ENCODE measurements at places on chromosomes 16 and 17.

DNA sequence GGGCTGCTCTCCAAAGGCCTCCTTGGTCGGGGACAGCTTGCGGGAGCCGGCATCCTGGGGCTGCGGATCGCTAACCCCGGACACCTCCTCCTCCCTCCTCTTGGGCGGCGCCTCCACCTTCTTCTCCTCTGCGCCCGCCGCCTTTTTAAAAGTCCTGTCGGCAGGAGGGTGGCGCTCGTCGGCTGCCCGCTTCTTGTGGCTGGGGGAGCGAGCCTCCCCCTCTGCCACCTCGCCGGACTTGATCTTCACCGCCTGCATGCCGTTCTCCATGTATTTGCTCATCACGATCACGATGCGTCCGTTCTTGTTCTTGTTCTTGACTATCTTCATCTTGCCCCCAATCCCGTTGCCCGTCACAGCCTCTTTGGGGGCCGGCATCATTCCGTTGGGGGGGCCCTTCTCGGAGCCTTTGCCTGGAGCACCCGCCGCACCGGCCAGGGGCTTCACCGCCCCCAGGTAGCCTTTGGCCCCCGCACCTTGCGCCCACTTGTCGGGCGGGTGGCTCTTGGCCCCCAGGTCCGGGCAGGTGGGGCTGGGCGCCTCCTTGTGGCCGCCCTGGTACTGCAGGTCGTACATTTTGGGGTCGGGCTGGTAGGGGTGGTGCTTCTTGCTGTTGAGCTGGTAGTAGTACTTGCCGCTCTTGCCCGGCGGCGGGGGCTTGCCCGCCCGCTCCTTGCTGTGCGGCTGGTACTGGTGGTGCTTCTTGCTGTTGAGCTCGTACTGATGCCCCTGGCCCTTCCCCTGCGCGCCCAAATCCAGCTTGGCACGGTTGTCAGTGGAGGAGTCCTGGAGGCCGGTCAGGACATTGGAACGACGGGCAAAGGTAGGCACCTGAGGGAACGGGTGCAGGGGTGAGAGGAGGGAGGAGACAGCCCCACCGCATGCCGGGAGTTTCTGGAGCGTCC lies 4.4 kb downstream of the CBX4 start:
- no peak for DNase-seq

DNA sequence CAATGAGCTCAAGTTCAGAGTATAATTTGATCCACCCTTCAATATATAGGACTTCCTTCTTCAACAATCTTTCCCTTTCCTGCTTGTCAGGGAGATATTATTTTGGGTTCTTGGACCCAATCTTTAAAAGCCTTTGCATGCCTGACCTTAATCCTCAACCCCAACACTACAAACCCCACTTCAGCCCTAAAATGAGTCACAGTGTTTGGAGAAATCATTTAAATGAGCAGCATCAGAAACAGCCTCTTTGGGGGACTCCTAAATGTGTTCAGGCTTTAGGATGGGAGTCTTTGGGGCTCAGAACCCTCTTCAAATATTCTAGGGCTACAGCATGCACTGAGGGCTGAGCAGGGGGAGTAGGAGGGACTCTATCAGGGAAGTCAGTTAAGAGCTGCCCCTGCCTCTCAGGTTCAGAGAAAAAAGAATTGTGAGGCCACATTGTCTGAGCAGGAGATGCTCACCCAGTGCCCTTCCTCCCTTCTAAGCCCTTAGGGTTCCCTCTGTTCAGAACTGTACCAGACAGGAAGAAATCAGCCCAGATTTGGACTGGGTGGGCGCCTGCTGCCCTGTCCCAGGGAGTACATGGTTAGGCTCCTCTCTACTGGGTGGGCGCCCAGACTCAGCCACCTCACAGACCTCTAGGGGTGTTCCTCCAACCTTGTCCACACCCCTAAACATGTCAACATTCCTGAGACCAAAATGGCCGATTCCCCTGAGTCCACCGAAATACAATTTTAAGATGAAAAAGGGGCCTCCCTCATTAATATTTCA lies 5.0 kb downstream of the NEUROD2 start:
- DNase-seq: no peak

DNA sequence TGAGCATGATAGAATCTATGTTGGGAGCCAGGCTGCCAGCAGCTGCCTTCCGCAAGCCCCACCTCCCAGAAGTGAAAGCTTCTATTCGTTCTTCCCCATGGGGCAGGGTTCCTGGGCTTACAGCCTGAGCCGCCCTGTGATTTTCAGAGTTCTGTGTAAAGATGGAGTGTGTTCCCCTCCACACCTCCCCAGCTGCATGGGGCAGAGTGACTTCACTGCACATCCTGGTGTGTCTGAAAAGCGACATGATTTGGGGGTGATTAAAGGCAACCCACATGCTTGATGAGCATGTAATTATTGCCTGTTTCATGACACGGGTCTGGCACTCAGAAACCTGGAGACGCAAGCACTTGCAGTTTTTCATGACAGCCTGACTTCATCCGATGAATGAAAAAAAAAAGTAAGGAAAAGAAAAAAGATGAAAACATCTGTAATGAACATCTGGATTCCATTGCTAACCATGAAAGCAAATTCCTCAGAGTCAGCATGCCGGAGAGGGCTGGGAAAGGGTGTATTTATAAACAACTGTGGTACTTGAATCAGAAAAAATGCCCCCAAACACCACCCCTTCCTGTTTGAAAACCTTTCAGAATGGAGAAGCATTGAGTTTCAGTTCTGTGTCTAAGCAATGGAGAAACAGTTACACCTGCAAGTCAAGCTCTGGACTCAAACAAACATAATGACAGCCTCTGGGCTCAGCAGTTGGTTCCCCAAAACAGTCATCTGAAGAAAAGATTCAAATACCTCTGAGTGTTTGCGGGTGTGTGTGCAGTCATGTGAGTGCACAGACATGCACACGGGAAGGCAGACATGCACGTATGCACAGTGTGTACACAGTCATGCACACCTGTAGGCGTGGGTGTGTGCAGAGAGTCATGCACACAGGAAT lies 266.0 kb downstream of the ENGASE start:
- DNase-seq: no peak

DNA sequence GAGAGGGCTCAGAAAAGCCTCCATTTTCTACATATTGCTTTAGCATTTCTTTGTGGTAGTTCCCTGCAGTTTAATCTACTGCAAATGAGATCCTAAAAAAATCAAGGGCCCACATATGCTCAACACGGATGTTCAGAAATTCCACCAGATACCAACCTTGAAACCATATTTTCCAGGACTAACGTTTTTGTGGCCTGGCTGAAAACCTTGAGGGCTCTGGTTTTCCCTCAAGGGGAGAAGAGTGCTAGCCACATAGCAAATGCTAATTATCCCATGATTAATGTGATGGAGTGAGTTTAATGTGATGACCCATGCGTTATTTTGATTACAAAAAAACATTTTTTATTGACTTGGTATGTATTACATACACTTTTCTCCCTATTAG lies 68.9 kb downstream of the SNX11 start:
- no peak for DNase-seq

DNA sequence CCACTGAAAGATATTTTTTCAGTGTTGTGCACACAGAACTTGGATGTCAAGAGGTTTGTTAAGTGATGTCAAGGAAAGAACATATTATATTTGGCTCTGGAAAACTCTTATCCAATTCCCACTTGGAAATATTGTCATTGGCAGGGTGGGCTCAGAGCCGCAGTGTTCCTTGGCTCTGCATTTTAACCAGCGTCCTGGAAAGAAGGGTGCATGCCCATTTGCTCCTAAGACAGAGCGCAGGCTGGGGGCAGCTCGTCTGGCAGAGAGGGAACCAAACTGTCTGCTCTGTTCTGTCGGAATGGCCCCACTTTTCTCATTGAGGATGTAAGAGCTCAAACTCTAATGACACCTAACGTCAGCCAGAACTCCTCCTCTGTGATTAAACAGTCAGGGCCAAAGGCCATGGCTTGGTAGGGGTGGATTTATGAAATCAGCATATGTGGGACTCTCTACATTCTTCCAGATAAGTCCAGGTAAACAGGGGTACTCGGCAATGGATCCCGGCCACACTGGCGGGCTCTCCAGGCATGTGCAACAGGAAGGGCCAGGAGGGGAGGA lies 18.0 kb downstream of the SLC47A1 start:
- DNase-seq: no peak

GRCh38 chr17:50397919-50398285 lies 579 bp upstream of the LRRC59 start:
- no peak for DNase-seq

DNA sequence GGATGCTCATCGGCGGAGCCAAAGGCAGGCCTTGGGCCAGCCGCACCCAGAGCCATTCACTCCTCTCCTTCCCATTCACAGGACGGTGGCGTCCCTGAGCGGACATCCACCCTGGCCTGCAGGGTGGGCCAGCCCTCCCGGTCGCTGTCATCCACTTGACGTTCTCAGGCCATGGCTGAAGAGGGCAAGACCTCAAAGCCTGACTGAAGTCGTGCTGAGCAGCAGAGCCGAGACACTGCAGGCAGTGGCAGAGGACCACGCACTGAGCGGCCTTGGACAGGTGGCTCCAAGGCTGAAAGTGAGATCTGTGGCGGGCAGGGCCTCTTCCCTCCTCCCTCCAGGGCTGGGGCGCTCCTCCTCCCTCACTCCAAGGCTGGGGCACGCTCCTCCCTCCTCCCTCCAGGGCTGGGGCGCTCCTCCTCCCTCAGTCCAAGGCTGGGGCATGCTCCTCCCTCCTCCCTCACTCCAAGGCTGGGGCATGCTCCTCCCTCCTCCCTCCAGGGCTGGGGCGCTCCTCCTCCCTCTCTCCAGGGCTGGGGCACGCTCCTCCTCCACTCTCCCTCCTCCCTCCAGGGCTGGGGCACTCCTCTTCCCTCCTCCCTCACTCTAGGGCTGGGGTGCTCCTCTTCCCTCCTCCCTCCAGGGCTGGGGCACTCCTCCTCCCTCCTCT lies 24.1 kb downstream of the GNPTG start:
- no peak for DNase-seq

GRCh38 chr16:84068041-84068440 lies 25.4 kb upstream of the SLC38A8 start:
- DNase-seq: no peak

GRCh38 chr17:73096866-73097265 lies 4.4 kb upstream of the SLC39A11 start:
- DNase-seq: no peak

- DNase-seq: no peak
These were observed 2.2 kb upstream of the PDPK1 start for GRCh38 chr16:2535625-2536013.

- peak; percentile 58 for DNase-seq
These were observed 1.5 kb upstream of the SLC38A8 start for GRCh38 chr16:84044118-84044488.

DNA sequence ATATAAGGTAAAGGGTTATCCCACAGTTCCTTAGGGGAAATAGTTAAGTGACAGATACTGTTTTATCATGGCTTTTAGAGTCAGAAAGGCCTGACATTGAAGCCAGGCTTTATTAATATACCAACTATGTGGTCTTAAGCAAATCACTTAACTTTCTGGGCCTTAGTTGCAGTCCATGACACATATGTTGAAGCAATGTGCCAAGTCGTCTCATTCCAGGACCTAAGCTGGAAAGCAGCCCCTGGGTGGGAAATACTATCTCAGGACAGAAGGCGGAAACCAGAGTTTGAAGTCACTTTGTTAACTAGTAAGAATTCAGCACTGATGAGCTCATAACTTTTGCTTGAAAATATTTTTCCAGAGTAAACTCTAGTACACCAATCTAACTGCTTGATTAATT lies 80.0 kb downstream of the USP32 start:
- DNase-seq: no peak

- no peak for DNase-seq
These were observed at the start of gene USP6 for GRCh38 chr17:5115673-5116651. Gene USP6, plus strand, starts transcription at chr17:5116032. Its CDS starts 14,336 bp downstream, at chr17:5130368.

DNA sequence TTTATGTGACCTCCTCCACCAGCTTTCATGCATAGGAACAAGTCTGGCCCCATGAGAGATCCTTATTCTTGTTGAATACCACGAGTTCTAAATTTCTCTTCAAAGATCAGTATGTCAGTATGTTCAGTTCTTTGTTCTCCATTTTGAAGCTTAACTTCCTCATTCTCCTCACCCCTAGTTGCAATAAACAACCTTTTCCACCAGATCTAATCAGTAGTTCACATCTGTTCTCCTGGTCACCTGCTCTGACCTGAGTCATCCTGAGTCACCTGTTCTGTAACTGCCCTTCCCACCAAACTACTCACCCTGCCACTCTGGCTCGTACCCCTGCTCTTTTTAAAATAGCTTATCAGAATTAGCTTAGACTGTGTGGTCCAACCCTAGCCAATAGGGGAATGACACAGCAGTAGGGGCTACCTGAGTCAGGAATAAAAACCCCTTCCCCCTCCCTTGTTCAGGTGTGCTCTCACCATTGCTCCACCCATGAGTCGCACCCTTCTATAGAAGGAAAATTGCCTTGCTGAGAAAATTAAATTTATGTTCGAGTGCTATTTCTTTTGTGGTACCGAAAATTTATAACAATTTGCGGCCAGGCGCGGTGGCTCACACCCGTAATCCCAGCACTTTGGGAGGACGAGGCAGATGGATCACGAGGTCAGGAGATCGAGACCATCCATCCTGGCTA lies 94.6 kb downstream of the EMP2 start:
- DNase-seq: no peak

- no peak for DNase-seq
These were observed 12.2 kb downstream of the CNTNAP1 start for GRCh38 chr17:42694524-42694923.

GRCh38 chr17:39270923-39271322 lies 45.2 kb upstream of the STAC2 start:
- DNase-seq: no peak

- DNase-seq: no peak
These were observed 575.5 kb upstream of the C16orf82 start for GRCh38 chr16:26491101-26491670.

- DNase-seq: no peak
These were observed 385.9 kb downstream of the CPPED1 start for GRCh38 chr16:12417815-12418211.

- peak; percentile 12 for DNase-seq
These were observed 325.4 kb downstream of the SEC14L1 start for GRCh38 chr17:77466140-77466539.

DNA sequence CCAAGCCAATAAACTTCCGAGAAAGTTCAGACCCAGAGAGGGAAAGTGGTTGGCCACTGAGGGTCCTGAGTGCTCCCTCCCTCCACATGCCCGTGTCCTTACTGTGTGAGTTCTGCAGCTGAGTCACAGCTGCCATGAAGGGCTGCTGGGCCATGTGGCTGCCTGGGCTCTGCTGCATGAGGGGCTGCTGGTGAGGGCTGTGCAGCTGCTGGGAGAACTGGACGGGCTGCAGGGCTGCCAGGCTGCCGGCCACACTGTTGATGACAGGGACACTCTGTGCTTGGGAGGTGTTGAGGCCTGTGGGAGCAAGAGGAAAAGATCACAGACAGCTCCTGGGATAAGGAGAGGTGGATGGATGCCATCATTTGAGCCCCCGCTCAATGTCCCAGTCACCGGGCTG lies 44.0 kb downstream of the HNF1B start:
- no peak for DNase-seq

DNA sequence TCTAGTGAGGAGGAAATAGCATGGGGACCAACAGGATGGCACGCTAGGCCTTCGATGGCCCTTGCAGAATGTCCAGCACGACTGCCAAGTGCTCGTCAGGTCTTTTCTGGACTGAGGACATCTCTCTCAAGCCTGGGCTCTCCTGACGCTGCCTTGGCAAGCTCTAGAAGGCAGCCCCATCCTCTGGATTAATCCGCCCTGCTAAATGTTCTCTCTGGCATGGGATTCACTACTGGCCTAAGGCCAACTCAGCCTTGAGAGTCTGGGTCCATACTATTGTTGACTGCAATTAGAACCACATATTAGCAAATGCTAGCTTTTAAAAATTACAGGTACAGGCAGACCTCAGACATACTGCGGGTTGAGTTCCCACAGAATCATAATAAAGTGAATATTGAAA lies 2.5 kb upstream of the CEP295NL start:
- DNase-seq: no peak
